ENCODE measurements at places on chromosomes 16 and 17.

GRCh38 chr16:88701581-88702370, 4.4 kb downstream of the RNF166 start:
- no peak for DNase-seq

DNA sequence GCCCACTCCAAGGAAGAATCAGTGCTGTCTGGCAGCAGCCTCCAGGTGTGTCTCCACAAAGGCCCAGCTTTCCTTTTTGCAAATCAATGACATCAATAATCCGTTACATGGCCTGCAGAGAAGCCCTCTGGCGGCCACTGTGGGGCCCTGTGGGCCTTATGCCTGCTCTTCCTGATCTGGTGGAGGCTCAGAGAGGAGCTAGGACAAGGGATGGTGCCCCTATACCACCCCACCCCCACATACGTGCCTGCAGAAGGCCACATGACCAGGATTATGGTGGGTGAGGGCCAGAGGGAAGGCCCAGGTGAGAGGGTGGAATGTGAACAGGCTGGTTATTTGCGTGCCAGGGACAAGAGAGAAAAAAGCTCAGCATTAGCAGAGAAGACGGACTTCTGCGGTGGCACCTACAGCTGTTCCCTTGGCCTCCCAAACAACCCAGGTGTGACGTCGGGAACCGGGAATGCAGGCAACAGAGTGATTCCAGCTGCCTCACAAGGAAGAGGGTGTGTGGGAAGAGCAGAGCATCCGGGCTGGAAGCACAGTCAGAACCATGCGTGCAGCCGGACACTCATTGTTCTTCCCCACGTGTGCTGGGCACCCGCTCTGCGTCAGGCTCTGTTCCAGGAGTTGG, 22.5 kb downstream of the EIF4A3 start:
- no peak for DNase-seq

- DNase-seq = no peak
Measured at GRCh38 chr16:88732172-88732960, 26.1 kb downstream of the CTU2 start.

- no peak for DNase-seq
Measured at GRCh38 chr17:35449371-35449931, 885 bp upstream of the SLFN13 start.

DNA sequence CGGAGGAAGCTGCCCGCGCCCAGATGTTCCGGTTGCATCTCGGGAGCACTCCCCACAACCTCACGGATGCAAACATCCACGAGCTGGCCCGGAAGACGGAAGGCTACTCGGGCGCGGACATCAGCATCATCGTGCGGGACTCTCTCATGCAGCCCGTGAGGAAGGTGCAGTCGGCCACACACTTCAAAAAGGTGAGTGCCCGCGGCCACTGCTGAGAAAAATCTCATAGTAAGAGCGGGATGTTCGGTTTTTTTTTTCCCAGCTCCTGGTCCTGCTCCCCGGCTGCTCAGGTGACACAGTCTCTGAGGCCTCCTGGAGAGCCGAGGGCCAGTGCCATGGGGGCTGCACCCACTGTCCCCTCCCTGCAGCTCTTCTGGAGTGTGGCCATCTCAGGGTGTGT, 9.3 kb downstream of the PDF start:
- no peak for DNase-seq

All from CD4-positive, alpha-beta T cell treated with Interleukin-2 at 100 ng/mL for 4 hours (primary cell).